ENCODE measurements at places on chromosomes 6 and 20.

- no peak for DNase-seq
Observed at GRCh38 chr20:52589251-52589812, 382.8 kb upstream of the TSHZ2 start.

DNA sequence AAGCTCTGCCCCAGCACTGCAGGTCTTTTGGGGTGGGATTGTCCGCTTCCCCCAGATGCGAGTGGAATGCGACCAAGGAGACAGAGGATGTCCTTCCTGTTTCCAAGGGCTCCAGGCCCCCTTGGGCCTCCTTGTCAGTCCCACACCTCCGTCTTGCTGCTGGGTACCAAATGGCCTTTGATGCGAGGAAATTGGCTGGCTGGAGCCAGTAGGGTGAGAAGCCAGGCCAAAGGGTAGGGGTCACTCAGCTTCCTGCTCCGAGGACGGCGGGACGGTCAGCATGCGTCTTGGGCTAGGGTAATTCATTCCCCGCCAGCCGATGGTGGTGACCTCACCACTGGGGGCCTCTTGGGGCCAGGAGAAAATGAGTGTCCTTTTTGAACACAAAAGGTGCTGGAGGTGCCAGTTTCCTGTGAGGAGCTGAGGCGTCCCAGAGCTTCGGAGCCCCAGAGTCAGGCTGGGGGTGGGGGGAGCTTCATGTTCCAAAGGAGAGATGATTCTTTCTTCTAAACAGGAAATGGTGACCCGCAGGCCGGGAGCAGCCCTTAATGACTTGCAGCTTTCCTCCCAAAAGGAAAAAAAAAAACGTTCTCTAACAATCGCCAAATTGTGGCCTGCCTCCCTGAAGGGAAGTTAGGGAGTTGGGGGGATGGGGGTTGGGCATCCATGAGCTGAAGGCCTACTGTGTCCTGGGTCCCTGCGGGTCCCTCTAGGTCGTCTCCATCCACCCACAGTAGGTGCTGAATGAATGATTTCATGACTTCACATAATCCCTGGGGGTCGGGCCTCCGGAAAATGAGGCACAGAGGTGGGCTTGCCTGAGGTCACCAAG is 6.7 kb downstream of the SNAI1 start:
- DNase-seq: peak; percentile 85

- no peak for DNase-seq
Observed at GRCh38 chr6:106539936-106540335, 89.4 kb downstream of the RTN4IP1 start.

GRCh38 chr6:113651120-113651519 is 206.0 kb upstream of the MARCKS start:
- DNase-seq: no peak

DNA sequence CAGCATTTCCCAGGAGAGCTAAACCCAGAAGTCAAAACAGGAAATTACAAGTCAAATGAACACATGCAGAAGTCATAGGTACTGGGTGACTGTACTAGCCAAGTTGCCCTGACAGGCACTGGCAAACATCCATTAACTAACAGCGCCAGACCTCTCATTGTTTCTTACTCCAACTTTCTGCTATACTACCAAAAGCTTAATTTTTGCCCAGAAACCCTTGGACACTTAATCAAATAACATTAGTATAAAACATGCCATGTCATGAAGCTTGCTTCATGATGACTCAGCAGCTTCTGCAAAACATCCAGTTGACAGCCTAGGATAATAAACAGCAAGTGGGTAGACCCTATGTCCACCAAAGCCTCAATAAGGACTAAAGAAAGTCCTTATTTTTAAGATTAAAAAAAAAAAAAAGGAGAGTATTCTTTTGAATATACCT is 3.5 kb downstream of the NUP153 start:
- peak; percentile 83 for DNase-seq

DNA sequence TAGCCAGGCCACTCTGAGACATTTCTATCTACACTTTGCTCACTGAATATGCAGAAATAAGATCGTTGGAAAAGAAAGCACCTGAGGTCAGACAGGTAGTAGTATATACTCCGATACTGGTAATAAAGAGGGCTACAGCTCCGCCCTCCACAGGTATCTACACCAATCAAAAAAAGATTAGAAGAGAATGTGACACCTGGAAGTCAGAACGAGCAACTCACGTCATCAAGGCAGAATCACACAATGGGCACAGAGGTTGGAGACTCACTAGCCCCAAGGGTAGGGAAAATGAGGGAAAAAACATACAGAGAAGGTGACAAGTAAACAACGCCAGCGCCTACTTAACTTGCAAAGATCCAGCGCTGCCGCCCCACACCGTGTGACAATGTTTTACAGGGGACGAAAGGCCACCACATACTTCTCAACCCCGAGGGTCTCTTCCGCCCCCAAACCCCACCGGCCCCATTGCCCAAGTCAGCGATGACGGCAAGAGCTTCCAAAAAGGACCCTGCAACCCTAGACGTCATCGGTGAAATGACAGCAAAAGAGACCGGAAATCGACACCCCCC is 653 bp downstream of the LMBRD1 start:
- DNase-seq: peak; percentile 22

GRCh38 chr6:169803816-169804340 is 52.5 kb downstream of the ERMARD start:
- no peak for DNase-seq

GRCh38 chr20:23207826-23208540 is 121.9 kb upstream of the CD93 start:
- DNase-seq: no peak

- DNase-seq: peak; percentile 95
Observed at GRCh38 chr6:3911614-3912336, 62.6 kb downstream of the FAM50B start.

GRCh38 chr20:2798814-2799213 is 1.6 kb downstream of the CPXM1 start:
- DNase-seq: no peak

DNA sequence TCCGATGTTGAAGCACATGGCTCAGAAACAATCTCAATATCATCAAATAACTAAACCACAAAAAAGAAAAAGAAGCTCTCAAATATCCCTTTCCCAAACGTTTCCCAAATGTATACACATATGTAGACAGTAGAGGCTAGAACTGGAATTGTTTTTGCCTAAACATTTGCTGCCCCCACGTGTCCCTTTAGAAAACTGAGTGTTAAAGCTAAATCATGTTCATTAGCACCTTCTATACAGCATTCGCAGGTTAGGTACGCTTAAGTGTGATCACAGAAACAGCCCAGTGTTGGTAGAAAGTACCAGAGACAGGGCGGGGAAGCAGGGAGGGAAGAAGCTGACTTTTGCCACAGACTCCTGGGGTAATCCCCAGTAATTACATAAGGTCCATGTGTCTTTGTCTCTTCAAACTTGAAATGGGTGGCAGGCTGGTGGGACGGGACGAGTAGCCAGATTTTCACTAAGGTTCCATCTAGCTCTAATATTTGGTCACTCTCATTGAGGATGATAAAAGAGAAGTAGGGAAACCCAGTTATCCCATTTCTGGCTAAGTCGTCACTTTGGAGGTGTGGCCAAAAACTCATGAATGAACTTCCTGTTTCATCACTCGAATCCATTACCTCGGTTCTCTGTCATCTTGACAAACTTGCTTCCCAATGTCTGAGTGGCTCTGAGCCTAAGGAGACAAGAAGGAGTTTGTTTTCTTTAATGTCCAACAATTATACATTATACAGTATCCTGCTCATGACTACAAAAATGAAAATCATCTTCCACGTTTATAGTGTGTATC is 15.0 kb upstream of the TFAP2A start:
- DNase-seq: peak; percentile 79

DNA sequence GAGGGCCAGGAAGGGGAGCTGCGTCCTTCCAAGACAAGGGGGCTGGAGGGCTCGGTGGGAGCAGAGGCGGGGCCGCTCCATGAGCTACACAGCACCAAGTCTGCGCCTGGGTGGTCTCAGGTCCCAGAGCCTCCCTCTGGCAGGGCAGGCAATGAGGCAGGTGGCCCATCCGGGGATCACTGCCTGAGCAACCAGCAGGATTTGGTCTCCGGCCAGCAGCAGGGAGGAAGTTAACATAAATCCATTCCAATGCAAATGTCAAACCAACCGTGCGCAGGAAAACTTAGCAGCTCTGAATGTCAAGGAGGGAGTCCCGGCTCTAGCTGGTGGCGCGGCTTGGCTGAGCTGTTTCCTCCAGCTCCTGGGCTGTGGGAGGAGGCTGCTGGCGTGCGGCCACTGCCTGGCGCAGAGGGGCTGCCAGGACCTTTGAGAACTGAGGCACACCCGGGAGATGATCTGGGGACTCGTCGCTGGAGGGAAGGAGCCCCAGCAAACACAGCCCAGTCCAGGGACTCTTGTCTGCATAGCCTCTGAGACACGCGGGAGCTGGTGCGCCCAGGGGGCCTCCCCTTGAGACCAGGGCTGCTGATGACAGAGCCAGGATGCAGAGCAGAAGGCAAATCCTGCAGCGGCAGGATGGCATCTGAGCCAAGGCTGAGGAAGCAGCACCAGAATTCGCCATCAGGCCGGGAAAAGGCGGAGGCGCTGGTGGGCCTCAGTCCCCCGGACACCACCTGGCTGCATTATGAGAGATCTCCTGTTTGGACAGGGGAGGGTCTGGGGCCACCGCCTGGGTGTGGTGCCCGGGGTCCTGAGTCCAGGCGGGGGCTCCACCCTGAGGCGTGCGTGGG is 33.1 kb upstream of the CHRNA4 start:
- peak; percentile 18 for DNase-seq
